Nephron progenitor cell (in vitro differentiated cells): ENCODE measurements at places on chromosomes 12 and 14.
A peak's percentile ranks its signal among the peaks of the same experiment; 100 is the strongest.

- DNase-seq: no peak
Observed at GRCh38 chr14:71752111-71752738, 180.0 kb upstream of the RGS6 start.

DNA sequence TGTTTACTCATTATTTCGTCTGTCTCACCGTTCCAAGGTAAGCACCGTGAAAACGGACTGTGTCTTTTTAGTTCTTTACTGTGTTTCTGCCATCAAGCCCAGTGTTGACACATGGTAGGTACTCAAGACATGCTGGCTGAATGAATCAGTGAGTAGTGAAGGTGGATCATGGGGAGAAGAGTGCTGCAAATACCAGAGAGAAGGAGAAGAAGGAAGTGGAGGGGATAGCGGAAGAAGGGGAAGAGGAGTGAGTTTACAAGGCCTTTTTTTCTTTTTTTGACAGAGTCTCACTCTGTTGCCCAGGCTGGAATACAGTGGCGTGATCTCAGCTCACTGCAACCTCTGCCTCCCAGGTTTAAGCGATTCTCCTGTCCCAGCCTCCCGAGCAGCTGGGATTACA lies 54.6 kb downstream of the ETV6 start:
- DNase-seq: no peak

DNA sequence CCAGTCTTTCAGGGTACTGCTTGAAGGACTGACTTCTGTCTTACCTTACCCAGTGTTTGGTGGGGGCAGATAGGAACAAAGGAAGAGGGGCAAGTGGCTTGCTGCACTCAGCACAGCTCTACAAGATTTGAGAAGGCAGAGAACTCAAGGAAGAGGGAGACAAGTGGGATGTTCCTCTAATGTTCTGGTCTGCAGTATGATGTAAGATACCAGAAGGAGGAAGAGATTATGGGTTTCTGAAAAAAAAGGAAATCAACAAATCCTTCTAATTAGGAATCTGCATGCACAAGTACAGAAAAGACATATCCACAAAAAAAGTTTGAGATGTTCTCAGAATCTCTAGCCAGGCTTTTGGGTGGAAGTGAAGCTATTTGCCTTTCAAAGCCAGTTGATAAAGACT lies 37.1 kb downstream of the USP15 start:
- DNase-seq: no peak

DNA sequence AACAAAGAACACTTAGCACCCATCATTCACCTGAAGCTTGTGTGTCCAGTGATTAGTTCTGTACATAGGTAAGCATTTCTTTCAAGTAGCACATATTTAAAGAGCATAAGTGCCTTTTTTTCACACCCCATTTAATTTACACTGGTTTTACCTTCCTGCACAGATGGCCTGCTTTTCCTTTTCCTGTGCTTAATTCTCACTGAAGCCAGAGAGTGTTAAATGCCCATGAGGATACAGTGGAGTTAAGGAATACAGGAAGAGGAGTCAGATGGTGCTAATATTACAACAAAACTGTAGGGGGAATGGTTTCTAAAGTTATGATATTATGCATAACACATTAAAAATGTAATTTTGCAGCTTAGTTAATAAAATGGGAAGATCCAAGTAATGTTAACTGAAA lies 31.0 kb upstream of the SLC38A1 start:
- DNase-seq: no peak

DNA sequence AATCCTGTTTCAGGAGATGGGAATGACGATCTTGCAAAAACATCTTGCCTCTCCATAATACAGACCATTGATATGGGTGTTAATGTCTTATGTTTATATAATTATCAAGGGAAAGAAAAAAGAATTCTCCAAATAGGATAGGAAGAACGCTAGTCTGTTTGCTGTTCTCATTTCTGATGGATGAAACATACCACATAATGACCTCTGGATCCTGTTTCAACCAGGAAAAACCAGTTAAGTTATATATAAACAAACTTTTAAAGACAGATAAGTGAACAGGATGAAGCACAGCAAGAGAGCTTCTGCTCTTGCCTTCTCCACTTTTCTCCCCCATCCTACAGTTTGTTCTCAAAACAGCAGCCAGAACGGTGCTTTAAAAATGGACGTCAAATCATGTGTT lies 27.8 kb downstream of the COQ6 start:
- no peak for DNase-seq

- peak; percentile 86 for DNase-seq
Observed at GRCh38 chr12:109432842-109433304, 44.2 kb downstream of the KCTD10 start.

DNA sequence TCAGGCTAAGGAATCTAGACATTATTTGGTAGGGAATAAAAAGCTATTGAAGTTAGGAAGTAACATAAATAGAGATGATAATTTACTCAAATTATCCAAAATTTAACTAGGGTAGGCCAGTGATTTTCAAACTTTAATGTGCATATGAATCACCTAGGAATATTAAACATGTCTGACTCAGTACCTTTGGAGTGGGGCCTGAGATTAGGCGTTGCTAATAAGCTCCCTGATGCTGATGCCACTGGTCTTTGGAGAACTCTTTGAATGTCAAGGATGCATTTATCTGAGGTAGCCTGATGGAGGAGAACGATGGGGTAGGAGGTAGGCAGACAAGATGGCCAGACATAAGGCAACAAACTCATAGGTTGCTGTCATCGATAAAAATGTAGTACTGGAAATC lies 33.2 kb downstream of the EFCAB11 start:
- no peak for DNase-seq

- DNase-seq: no peak
Observed at GRCh38 chr14:96682401-96682800, 114.8 kb upstream of the VRK1 start.

DNA sequence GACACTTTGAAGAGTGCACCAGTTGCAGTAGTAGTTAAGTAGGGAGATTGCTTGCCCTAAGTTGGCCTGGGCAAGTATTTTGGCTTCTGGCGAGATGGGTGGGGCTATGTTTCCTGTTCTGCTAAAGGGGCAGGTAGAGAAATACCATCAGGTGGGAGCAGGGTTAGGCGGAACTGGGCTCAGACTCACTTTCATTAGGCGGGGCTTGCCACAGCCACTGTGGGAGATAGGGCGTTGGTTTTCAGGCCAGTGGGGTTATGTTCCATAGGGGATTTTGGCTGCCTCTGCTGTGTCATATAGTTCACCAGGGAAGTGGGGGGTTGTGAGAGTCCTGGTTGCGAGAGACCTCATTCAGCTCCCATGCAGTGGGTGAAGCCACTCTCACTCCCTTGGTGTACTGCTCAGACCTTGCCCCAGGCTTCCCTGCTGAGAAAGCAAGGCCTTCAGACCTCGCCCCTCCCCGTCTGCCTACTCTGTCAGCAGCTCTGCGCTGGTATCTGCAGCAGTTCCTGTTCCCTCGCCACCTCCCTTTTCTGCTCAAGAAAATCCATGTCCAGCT lies 43.3 kb downstream of the AEBP2 start:
- no peak for DNase-seq

DNA sequence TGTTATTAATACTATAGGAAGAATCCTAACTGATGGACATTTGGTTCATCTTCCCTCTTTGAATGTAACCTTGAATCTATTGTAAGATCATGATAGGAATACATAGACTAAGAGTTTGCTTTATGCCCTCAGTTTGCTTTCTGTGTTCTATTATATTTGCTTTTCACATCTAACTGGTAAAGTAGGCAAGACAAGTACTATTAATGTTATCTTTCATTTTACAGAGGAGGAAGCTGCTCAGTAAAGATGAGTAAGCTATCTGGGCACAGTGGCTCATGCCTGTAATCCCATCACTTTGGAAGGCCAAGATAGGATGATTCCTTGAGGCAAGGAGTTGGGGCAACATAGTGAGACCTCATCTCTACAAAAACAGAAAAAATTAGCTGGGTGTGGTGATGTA lies 103.0 kb downstream of the TMTC2 start:
- no peak for DNase-seq

GRCh38 chr12:100554608-100555077 lies 18.8 kb upstream of the GAS2L3 start:
- DNase-seq: peak; percentile 34

- no peak for DNase-seq
Observed at GRCh38 chr14:50037852-50038251, 78.5 kb downstream of the VCPKMT start.

DNA sequence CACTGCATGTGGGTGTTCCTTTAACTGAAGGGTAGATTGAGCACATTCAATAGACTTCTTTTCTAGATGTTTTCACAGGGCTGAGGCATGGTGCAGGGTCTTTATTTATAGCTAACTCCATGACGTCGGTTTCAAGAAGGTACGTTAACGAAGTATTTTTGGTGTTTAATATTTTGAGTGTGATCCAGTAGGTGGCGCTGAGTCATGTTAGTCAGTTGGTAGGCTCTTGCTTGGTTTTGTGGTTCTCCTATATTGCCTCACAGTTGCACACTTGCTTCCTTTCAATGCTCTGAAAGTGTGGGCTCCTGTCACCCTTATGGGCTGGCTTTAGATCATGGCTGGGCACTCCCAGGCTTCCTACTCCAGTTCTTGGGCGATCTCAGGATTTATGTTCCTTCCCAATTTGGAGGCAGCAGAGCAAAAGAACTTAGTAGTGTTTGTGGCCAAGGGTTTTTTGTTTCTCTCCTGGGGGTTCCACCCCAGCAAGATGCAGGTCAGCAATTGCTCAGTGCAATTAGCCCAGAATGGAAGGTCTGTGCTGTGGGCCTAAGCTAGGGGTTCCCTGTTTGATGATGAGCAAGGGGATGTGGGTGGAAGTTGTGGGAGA lies 471.6 kb upstream of the FOXG1 start:
- no peak for DNase-seq

DNA sequence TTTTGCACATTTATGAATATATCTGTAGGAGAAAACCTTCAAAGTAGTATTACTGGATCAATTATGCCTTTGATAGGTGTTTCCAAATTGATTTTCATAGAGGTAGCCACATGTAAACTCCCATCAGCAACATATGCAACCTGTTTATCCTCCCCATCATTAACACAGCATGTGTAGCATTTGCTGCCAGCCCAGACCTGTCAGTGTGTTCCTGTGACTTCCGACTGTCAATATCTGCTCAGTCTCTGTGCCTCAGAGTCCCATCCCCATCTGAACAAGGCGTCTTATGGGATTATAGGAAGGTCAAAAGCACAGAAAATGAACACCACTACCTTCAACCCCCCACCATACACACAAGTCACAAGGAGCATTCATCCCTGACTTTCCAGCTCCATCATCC lies 9.5 kb upstream of the CAPRIN2 start:
- no peak for DNase-seq

DNA sequence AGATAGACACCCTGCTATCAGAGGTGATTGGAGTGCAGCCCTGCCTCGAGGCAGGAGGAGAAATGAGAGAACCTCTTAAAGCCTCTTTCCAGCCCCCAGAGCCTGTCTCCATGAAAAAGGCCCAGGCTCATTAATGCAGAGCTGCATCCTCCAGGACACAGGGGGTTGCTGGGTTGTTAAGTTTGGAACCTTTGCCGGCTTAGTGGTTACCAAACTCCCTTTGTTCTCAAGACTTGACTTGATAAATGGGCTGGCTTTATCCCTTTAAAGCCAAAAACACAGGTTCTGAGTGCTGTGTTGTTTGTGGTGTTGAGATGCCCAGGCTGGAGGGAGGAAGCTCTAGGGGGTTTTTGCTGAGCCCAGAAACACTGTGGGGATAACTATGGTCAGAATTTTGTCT lies 71.0 kb downstream of the DAD1 start:
- no peak for DNase-seq

DNA sequence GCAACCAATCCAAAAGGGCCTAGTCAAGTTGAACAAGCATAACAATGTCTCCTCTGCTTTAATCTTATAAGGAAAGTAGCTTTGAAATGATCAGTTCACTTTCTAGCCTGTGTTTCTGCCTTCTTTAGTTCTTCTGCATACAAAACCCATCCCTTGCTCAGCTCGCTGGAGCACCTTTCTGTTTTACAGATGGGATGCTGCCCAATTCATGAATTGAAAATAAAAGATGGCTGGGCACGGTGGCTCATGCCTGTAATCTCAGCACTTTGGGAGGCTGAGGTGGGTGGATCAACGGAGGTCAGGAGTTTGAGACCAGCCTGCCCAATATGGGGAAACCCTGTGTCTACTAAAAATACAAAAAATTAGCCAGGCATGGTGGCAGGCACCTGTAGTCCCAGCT lies 4.5 kb upstream of the RFC5 start:
- no peak for DNase-seq

- no peak for DNase-seq
Observed at GRCh38 chr12:6047249-6048237, 76.9 kb downstream of the VWF start.

DNA sequence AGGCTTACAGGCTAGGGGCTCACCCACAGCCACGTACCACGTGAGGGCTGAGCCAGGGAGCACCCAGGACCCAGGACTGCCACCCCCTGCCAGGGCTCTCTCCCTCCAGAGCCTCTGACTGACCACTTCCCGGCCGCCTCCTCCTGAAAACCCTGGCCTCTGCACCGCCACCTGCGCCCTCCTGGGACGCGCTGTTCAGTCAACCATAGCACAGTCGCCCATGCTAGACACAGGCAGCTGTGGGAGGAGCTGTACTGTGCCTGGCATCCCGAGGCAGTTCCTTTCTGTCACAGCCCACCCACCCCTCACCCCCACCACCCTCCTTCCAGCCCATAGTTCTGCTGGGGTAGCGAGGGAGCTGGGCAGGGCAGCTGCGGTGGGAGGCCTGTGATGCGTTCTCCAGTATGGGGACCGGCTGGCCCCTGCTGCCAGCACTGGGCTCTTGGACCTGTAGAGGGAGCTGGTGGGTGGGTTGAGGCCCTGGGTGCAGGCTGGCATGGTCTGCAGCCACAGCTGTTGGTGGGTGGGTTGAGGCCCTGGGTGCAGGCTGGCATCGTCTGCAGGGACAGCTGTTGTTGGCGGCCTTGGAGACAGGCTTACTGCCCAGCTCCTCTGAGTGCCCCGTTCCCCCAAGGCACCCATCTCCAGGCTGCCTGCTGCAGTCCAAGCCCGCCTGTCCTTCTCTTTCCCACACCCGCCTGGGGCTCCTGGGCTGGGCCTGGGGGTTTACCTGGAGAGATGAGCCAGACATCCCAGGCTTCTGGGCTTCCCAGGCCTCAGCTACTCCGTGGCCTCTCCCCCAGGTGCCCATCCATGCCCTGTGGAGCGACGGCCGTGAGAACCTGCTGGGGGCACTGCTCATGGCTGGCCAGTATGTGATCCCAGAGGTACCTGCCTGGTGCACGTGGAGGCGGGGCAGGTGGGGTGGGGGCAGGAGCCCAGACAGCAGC lies 11.5 kb downstream of the ASPG start:
- peak; percentile 34 for DNase-seq
